ENCODE measurements at places on chromosomes 3 and 15. TPM values are rescaled to one million over a fixed set of nuclear protein-coding genes. Genes with fewer than 3 reads are reported as not detected.

MOBP gene
- total RNA-seq: 0.06 TPM

CCR4 gene
- total RNA-seq: 0.03 TPM

CA12 gene
- 168 TPM for total RNA-seq

SNTN gene
- not detected for total RNA-seq

LRRC34 gene
- total RNA-seq: not detected

ITIH4 gene
- 0.71 TPM for total RNA-seq

CCR8 gene
- not detected for total RNA-seq

B2M gene
- 399 TPM for total RNA-seq

RHCG gene
- total RNA-seq: 45.3 TPM

GADL1 gene
- total RNA-seq: not detected

STAC gene
- total RNA-seq: 2.5 TPM

MFGE8 gene
- 291 TPM for total RNA-seq

RBP2 gene
- total RNA-seq: not detected

ITGA11 gene
- 7.8 TPM for total RNA-seq

SLC22A14 gene
- 0.03 TPM for total RNA-seq

EPB42 gene
- not detected for total RNA-seq

GP9 gene
- not detected for total RNA-seq

PDZRN3 gene
- total RNA-seq: not detected

SLC24A5 gene
- total RNA-seq: not detected

ECT2 gene
- 76.6 TPM for total RNA-seq

BNC1 gene
- 0.47 TPM for total RNA-seq

PIERCE2 gene
- total RNA-seq: 4.7 TPM

DUOXA2 gene
- not detected for total RNA-seq

DAZL gene
- not detected for total RNA-seq

CDC25A gene
- total RNA-seq: 8.8 TPM

SCN11A gene
- not detected for total RNA-seq

FSIP1 gene
- total RNA-seq: 0.49 TPM

AZI2 gene
- total RNA-seq: 40.2 TPM

SNX4 gene
- 20.5 TPM for total RNA-seq

ARNT2 gene
- 18.7 TPM for total RNA-seq

COX5A gene
- total RNA-seq: 505 TPM

SOX14 gene
- total RNA-seq: not detected

NPAP1 gene
- total RNA-seq: not detected

LYZL4 gene
- total RNA-seq: not detected

EIF4G1 gene
- total RNA-seq: 247 TPM

TLR9 gene
- total RNA-seq: 0.05 TPM

SI gene
- not detected for total RNA-seq

SEC11A gene
- total RNA-seq: 452 TPM

DLL4 gene
- 0.65 TPM for total RNA-seq

CPLX3 gene
- 0.05 TPM for total RNA-seq

EXD1 gene
- total RNA-seq: not detected

ZBBX gene
- total RNA-seq: not detected

STXBP5L gene
- not detected for total RNA-seq

FAM81A gene
- total RNA-seq: 12.7 TPM

ELL3 gene
- total RNA-seq: 2.2 TPM

SEMA3G gene
- total RNA-seq: 0.31 TPM

CHRM5 gene
- total RNA-seq: 0.02 TPM

MAP1A gene
- 0.69 TPM for total RNA-seq

FBXW12 gene
- total RNA-seq: not detected

ARHGEF3 gene
- total RNA-seq: 6.4 TPM

SLC9C1 gene
- total RNA-seq: not detected

CYP1A1 gene
- 1.6 TPM for total RNA-seq

Measured in A549 treated with CORT108297 at 1 μM for 4 hours (cell line).